HS-5 (cell line): ENCODE measurements at places on chromosomes 16 and 17.

- no peak for DNase-seq
Observed at GRCh38 chr17:13480877-13481276, 120.9 kb downstream of the HS3ST3A1 start.

- no peak for DNase-seq
Observed at GRCh38 chr16:6081320-6081976, 983.9 kb upstream of the EEF2KMT start.

- DNase-seq: no peak
Observed at GRCh38 chr16:78639775-78640174, 540.3 kb downstream of the WWOX start.

GRCh38 chr16:1731603-1732002, 25.6 kb downstream of the MAPK8IP3 start:
- no peak for DNase-seq

GRCh38 chr17:2347805-2348685, 10.7 kb downstream of the SGSM2 start:
- peak; percentile 29 for DNase-seq

GRCh38 chr16:14202697-14203096, 131.6 kb downstream of the MRTFB start:
- DNase-seq: no peak

- DNase-seq: no peak
Observed at GRCh38 chr17:76390003-76390421, 5.6 kb downstream of the SPHK1 start.

DNA sequence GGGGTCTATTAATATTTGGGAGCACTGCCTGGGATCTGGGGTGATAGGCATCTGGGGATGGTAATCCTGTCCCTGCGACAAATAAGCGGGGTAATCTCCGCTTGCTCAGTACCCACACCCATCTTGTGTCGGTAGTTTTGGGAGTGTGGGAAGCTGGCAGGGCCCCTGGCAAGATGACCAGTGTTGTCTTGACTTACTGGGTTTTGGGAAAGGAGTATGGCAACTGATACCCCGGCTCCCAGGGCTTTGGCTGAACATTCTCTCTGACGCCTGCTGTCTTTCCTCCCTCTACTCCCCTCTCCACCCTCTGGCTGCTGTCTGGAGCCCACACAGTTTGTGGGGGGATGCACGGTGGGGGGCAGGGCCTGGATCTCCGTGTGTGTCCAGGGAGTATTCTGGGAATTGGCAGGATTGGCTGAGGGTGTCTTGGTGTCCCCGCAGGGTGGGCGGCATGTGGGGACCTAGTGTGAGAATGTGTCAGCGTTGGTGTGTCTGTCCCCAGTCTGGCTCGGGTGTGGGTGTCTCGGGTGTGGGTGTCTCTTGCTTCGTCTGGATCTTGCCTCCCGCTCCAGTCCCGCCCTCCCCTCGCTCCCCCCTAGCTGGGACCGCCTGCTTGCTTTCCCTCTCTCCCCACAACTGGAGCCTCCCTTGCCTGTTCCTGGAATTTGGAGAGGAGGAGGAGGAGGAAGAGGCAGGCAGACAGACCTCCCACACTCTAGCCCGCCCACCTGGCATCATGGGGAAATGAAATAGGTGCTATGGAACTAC, 12.0 kb downstream of the RARA start:
- DNase-seq: no peak

DNA sequence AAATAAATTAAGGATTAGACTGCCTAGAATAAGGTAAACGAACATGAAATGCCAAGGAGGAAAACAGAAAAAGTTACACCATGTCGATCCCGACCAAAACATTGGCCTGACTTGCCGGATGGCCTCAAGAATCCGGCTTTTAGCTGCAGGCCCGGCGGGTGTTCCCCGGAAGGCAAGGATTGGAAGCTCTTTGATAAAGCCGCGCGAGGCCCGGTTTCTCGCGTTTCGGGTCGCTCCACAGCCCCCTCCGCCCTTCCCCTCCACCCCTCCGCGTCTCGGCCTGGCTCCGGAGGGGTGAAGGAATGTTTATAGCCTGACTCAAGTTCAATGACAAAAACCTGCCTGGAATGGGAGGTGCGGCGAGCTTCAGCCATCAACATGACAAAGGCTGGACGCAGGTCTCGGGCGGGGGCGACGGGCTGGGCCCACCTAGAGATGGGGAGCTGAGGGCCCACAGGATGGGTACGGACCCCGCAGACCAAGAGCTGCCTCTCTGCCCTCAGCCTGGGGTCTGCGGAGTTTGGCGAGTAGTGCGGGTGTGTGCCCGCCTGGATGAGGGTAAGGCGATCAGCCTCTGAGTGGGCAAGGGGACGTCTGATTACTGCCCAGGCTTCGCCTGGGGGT, 2.6 kb downstream of the PRAC1 start:
- DNase-seq: no peak

DNA sequence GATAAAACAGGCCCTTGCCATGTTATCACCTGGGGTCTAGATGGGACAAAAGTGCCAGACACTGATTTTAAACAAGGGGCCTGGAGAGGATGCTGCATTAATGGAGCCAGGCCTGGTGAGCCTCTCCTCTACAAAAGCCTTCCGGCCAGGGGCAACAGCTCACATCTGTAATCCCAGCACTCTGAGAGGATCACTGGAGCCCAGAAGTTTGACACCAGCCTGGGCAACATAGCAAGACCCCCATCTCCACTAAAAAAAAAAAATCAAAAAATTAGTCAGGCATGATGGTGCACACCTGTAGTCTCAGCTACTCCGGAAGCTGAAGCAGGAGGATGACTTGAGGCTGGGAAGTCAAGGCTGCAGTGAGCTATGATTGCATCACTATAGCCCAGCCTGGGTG, 3.5 kb downstream of the GINS2 start:
- DNase-seq: no peak

DNA sequence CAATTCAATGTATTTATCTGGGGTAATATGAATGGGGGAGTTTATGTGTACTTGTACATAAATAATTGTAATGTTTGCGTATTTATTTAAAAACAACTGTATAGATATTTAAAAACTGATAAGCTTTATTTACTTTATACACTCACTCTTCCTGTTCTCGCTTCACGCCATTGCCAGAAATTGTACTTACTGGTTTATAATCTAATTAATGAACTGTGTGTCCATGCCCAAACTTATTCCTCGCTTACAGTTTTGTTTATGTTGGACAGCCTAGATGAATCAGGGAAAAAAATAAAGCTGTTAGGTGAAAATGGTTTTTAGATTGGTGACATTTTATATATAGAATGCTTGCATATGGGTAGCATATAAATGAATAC, 30.8 kb downstream of the AATF start:
- DNase-seq: no peak

- no peak for DNase-seq
Observed at GRCh38 chr16:62805221-62805857, 769.1 kb upstream of the CDH8 start.

GRCh38 chr17:19362277-19363113, at the start of gene B9D1:
TSS of gene B9D1 (minus strand) at chr17:19362723. CDS start at chr17:19362569, 154 bp downstream.
- DNase-seq: peak; percentile 82

GRCh38 chr16:49884033-49885015, 28.4 kb upstream of the ZNF423 start:
- DNase-seq: no peak

DNA sequence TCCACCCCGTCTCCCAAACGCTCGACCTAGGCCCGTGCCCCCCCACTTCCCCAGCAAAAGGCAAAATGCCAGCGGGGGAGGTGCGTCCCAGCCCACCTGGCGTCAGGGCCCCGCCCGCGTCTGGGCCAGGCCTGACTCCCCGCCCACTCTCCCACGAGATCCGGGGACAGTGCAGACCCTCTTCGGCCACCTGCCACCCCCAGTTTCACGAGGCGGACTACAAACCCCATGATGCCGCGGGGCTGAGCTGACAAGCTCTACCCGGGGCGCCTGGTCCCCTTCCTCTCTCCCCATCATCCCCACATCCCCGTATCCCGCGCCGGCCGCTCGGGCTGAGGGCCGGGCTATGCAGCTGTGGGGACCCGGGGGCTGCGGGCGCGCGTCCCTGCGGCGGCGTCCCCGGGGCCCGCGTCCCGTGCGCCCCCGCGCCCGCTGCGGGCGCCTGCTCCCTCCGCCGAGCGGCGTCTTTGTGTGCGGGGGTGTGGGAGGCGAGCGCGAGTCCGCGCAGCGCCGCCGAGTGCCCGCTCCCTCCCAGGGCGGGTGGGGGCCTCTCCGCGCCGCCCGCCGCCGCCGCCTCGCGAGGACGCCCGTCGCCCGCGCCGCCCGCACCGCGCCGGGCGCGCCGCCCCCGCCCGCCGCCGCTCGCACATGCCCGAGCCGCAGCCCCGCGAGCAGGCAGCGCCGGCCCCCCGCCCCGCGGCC, at the start of gene ANKRD13B:
TSS of gene ANKRD13B (plus strand) at position 283 of the 702 bp plus-strand sequence. CDS start 490 bp downstream, outside the sequence.
- no peak for DNase-seq

- no peak for DNase-seq
Observed at GRCh38 chr17:34996422-34997285, 16.3 kb downstream of the LIG3 start.

- no peak for DNase-seq
Observed at GRCh38 chr17:52762794-52763167, 604.3 kb upstream of the CA10 start.

DNA sequence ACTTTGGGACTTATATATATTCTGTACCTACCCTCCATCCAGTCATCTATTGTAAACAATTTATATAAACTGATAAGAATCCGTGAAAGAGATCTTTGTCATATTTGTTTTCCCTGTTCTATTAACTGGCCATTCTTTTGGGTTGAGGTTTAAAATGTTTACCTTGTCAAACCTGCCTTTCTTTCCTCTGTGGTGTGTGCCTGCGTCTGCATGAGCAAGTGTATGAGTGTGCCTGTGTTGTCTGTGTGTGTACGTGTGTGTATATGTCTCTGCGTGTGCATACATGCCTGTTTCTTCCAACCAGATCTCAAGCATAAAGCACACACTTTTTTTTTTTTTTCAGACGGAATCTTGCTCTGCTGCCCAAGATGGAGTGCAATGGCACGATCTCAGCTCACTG, 201.5 kb downstream of the C16orf95 start:
- no peak for DNase-seq

DNA sequence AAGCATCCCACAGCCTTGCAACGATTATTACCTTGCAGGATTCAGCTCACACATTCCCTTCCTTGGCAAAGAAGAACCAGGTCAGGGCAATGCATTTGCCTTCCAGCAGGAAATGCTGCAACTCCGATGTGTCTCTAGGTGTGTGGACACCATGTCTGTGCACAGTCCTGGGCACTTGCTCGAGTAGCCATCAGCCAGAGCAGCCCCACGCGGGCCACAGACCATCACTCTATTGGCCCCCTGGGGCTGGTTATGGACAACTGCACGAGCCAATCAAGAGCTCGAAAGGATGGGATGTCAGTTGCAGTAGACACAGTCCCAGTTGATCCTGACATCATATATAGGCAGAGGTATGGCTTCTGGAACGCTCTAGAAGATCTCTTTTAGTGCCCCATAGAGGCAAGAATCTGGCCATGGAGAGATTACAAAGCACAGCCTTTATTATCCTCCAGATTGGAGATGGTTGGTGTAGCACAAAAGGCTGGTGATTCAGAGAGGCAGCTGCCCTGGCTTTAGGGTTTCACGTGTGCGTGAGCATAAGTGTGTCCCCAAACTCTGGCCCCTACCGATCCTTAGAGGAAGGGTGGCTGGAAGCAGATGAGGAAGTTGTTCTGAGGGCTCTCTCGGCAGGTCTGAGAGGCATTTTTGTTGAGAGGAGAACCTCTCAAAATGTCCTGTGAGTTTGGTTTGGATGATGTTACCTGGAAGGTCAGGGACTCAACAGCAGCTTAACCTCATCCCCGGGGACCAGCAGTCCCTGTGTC, 403.8 kb downstream of the SEC14L1 start:
- DNase-seq: no peak

DNA sequence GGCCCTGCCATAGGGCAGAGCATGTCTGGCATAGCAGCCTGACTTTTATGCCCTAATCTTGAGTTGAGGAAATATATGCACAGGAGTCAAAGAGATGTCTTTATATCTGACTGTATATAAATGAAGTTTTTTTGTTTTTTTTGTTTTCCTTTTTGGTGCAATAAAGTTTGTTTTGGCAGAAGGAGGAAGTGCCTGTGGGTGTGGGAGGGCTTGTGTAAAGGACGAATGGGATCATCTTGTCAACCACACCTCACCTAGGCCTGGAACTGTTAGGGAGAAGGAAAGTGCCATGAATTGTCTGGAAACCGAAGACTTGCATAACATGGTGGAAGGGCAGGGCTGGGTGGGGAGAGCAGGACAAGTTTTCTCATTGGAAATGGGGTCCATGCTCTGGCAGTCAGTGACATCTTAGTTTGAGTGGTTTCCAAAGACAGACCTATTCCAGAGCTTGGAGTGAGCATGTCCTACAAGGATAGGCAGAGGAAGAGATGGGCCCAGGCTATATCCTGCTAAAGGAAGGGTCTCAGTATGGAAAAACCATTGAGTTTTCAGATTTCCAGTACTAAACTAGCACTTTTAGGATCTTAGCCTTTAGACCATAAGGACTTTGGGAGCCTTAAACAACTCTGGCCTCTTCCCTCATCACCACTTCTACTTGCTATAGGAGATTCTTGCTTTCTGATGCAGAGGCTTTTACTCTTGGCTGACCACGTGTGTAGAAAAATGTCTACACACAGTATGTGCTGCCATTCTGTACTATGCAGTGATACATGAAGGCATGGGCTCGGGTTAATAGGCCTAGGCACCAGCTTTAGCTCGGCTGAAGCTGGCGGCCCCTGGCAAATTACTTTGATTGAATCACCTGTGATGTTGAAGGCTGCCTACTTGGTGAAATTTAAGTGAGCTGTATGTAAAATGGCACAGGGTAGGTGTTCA, 15.5 kb downstream of the SNF8 start:
- no peak for DNase-seq
